ENCODE measurements at places on chromosomes 7 and 10. TPM values are rescaled to one million over a fixed set of nuclear protein-coding genes. Genes with fewer than 3 reads are reported as not detected.

TIAL1 gene
- total RNA-seq: 44.7 TPM

POLD2 gene
- 87.9 TPM for total RNA-seq

GIMAP6 gene
- total RNA-seq: 171 TPM

ASB10 gene
- total RNA-seq: not detected

DHTKD1 gene
- total RNA-seq: 21.8 TPM
